ENCODE measurements at places on chromosomes 5 and 9. TPM values are rescaled to one million over a fixed set of nuclear protein-coding genes. Genes with fewer than 3 reads are reported as not detected.

Gene CHD1
- total RNA-seq: 62.7 TPM

Gene SPINK13
- total RNA-seq: not detected

DNA sequence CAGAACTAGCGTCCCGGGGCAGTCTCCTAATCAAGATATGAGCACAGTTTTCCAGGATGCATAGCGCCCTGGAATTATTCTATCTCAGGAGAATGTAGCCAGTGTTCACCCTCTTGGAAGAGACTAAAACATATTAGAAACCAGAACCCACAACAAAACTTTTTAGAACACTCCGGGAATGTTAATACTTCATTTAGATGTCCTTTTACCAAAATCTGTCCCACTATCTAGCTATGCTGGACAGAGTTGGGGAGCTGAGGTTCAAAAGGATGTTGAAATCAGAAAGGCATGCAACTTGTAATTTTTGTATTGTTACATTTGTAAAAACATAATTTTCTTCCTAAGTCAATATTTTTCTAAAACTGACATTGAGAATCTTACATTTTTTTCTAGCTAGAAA, 386.5 kb upstream of the RFX3 start:
- no peak overlapping the region for H3K4me3 ChIP-seq
- no peak for DNase-seq
- H3K27ac ChIP-seq: no peak overlapping the region
- H3K27me3 ChIP-seq: no peaks in the 10 kb centered on the region
- H3K4me1 ChIP-seq: peaks cover 2% of the 10 kb centered on the region

DNA sequence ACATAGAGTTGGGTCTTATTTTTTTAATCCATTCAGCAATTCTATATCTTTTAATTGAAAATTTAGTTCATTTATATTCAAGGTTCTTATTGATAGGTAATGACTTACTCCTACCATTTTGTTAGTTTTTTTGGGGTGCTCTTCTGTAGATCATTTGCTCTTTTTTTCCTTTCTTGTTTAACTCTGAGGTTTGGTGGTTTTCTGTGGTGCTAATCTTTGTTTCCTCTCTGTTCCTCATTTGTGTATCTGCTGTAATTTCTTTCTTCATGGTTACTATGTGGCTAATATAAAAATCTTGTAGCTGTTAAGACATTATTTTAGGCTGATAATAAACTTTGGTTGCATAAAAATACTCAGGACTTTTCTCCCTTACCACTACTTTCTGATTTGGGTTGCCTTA, 181.6 kb upstream of the DMRTA1 start:
- no peak overlapping the region for H3K4me3 ChIP-seq
- H3K27ac ChIP-seq: no peak overlapping the region
- no peak for DNase-seq
- peaks cover 3% of the 10 kb centered on the region for H3K27me3 ChIP-seq
- H3K36me3 ChIP-seq: no peaks in the 10 kb centered on the region
- H3K4me1 ChIP-seq: no peaks in the 10 kb centered on the region

DNA sequence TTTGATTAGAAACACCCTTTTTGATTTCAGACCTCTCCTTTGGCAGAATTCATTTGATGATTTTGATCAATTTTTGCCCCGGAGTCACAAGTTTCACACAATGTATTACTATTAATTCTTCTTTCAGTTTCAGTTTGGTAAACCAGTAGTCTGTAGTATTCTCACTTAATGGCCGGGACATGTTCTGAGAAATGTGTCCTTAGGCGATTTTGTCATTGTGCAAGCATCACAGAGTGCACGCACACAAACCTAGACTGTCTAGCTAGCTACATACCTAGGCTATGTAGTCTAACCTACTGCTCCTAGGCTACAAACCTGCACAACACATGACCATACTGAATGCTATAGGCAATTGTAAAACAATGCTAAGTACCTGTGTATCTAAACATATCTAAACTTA, 662.5 kb downstream of the IRX1 start:
- H3K27ac ChIP-seq: no peak overlapping the region
- no peaks in the 10 kb centered on the region for H3K4me1 ChIP-seq
- no peaks in the 10 kb centered on the region for H3K36me3 ChIP-seq
- DNase-seq: no peak
